Activated CD4-positive, alpha-beta T cell treated with anti-CD3 and anti-CD28 coated beads, Interleukin-2, amount 50 U/mL, for 1 hour (primary cell): ENCODE measurements at places on chromosomes 11 and 22.

- no peak for DNase-seq
Measured at GRCh38 chr11:29485641-29486040, 531.2 kb downstream of the KCNA4 start.

GRCh38 chr11:119899997-119900396 lies 171.0 kb upstream of the NECTIN1 start:
- DNase-seq, result no peak

DNA sequence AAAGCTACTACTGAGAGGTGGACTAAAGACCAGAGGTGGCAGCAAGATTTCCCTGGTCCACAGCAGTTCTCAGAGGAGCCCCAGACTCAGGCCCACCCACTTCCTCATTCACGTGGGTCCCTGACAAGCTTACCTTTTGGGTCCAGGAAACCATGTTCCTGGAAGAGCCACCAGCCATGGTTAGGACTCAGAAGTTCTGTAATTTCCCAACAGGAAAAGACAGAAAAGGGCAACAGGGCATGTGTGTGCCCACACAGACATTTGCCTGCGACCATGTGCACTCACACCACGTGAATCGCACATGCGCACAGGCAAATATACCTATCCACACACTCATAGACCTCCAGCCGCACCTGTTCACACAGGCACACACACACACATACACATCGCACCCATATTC lies 42.9 kb downstream of the LRRC32 start:
- no peak for DNase-seq

DNA sequence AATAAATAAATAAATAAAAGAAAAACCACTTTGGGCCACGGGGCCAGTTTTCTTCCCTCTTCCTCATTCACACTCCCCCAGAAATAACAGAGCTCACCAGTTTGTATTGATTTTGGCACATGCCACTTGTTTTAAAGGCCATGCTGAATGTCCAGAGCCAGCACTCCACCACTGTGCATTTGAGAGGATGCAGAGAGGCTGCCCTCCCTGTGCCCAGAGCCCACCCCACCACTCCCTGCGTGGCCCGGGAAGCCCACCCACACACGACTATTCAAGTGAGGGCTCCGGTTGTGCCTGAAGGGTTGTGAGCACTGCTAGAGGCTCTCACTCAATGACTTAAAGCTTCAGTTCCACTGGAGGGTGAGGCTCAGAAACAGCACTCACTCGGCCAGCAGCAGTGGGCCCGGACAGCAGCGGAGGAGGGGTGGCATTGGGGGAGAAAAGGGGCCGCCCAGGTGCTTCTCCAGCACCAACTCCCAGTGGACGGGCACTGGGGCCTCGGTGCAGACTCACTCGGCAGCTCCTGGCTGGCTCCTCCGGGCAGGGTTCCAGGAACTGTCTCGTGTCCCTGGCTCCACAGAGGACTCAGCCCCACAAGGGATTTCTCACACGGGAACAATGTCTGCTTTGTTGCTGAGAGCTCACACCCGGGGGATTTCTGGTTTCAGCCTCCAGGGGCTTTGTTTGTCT lies 112.7 kb downstream of the SHANK2 start:
- no peak for DNase-seq

- DNase-seq, result no peak
Measured at GRCh38 chr11:33321422-33321821, 64.2 kb downstream of the HIPK3 start.

DNA sequence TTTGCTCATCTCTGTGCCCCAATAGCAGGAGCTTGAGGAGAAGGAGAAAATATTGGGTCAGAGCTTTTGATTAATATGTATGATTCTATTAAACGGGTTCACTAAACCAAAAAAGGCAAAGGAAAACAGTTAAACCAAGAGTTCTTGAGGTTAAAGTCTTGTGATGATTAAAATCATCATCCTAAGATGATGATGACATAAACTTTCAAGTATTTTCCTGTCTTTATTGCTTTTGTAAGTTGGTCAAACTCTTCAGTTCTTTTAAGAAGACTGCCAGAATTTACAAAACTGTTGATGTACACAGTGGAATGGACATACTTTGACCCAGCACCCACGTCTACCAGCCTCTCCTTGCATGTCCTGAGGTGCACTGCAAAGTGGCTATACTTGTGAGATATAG lies 41.0 kb downstream of the FDX1 start:
- DNase-seq, result no peak

GRCh38 chr22:41041532-41041931 lies 50.9 kb upstream of the EP300 start:
- no peak for DNase-seq

- no peak for DNase-seq
Measured at GRCh38 chr11:128235958-128236357, 351.4 kb downstream of the ETS1 start.

DNA sequence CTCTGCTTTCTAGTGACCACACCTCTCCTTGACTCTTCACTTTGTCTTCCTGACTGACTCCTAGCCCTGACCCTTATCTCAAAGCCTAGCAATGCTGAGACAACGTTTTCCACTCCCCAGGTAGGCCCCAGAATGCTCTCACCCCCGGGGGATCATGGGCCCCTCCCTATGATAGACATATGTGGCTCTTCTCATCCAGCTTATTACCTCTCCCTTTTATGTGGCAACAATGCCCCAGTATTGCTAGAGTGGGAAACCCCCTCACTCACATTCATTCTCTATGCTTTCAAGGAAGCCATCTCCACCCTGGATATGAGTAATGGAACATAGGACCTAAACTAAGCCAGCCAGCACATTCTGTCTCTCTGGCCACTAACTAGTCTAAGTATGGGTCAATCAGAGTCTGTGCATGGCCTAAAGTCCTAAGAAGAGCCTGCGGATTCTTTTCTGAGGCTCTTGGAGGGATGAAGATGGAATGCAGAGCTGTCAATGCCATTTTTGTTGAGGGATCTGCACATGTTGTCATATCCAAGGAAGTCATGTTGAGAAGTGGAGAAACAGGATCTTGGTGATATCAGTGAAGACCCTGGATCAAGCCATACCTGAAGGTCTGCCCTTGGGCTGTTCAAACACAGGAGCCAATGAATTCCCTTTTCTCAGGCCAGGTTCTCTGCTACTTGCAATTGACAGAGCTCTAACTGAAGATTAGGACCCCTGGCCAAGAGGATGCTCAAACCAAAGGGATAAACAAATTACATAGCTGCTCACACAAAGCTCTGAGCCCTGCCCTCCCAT lies 79.8 kb upstream of the GRK3 start:
- no peak for DNase-seq

DNA sequence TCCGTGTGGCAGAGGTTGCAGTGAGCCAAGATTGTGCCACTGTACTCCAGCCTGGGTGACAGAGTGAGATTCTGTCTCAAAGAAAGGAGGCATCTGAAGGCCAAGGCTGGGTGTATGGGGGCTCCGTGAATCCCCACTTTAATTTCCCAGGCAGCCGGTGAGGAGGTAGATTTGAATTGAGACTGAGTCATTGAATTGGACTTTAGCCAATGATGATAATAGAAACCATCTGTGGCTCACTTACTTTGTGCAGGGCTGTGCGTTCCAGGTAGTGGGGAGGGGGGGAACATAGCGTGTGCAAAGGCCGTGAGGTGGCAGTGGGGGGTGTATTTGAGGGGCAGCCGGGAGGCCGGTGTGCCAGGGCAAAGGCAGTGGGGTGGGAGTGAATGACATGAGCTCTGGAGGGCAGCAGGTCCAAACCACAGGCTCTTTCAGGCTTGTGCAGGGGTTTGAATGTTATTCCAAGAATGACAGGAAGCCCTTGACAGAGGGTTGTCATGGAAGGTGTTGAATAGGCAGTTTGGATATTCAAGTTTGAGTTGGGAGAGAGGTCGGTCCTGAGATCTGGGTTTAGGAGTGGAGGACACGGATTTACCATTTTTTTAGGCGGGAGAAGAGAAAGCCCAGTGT lies 6.1 kb downstream of the ARHGAP8 start:
- no peak for DNase-seq

DNA sequence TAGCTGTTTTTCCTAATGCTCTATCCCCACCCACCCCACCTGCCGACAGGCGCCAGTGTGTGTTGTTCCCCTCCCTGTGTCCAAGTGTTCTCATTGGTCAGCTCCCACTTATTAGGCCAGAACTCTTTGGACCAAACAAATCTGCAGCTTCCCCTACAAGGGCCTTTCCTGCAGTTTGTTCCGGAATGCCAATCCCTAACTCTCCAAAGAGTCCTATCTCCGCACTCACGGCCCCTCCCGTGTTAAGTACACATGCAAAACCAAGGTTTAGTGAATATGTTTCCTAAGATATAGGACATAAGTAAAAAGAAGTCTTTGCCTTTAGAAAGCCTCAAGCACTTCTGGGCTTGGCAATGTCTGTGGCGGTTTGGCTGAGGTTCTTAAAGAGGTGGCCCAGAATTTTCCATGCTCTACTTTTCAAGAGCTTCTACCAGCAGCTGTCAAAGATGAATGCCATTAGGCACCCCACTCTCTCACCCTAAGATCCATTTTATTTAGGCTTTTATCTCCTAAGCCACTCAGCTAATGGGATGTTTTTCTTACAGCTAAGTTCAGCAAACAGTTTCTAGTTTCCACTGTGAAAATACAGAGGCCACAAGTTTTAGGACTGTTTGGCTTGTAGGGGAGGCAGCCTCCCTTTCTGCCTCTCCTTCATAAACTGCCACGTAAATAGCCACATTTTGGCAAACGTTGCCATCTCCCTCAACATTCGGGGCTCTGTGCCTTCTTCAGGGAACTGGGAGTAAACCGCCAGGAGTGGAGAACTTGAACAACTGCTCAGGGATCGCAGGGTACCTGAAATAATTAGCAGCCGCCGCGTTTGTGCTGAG lies 1.6 kb downstream of the CD59 start:
- no peak for DNase-seq

DNA sequence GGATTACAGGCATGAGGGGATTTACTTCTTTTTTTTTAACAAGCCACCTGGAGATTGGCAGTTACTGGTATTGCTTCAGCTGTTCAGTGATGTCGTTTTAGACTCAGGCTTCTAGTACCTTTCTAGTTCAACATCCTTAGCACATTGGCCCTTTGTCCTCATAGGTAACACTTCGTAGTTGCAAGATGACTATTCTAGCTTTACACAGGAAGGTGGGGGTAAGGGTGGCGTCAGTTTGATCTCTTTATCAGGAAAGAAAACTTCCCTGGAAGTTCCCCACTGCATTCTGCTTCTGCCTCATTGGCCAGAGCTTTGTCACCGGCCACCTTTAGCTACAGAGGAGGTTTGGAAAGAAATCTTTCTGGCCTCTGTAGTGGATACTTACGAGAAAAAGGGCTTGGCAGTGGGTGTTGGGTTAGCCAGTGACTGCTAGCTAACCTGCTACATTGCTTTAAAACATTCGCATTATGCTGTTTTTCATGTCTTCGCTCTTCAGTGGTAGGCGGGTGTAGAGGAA lies 40.7 kb downstream of the SFI1 start:
- no peak for DNase-seq

- no peak for DNase-seq
Measured at GRCh38 chr11:117750916-117751662, 45.9 kb downstream of the DSCAML1 start.

DNA sequence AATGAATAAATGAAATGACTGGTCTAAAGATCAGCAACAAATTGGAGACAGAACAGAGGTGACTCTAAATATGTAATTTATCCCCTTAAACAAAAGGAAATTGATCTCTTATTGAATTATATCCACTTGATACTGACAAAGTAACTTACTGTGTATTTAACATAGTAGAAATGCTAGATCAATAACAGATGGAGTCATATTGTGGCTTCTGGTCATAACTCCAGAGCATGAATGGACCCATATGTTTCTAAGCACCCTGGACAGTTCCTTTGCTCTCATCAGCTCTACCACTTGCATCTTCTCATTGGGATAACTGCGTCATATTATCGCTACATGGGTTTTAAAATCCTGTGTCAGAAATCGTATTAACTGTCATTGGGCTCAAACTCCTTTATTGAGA lies 222.3 kb downstream of the ETS1 start:
- no peak for DNase-seq

- peak; percentile 50 for DNase-seq
Measured at GRCh38 chr11:67648140-67648795, 2.3 kb downstream of the ACY3 start.

DNA sequence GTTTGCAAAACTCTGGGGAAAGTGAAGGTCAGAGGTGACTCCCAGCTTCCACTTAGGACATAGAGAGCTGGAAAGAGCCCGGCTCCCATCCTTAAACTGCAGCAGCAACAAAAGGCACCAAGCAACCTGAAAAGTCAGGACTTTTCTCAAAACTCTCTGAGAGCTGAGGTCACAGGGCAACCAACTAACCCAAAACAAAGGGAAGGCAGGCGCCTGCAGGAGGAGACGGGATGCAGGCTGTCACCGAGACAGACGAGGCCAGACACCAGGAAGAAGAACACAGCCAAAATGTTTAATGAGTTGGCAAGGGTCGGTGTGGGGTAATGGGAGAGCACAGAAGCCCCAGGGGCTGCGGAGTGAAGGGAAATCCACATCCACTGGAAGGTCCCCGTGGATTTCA lies 19.9 kb downstream of the ASCL2 start:
- DNase-seq, result no peak

DNA sequence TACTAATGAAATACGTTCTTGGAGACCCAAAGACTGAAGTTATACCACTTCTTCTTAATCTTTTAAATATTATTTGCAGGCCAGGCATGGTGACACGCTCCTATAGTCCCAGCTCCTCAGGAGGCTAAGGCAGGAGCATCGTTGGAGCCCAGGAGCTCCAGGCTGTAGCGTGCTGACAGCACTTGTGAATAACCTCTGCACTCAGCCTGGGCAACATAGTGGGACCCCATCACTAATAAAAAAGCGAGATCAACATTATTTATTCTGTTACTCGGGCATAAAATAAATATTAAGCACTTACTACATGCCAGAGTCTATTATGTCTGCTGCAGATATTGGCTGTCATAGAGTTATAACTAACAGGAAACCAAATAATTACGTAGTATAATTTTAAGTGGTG lies 720 bp upstream of the MED17 start:
- no peak for DNase-seq
